ENCODE measurements at places on chromosomes 12 and 14.

- DNase-seq, result no peak
Measured at GRCh38 chr14:99271221-99271941, 616 bp downstream of the BCL11B start.

DNA sequence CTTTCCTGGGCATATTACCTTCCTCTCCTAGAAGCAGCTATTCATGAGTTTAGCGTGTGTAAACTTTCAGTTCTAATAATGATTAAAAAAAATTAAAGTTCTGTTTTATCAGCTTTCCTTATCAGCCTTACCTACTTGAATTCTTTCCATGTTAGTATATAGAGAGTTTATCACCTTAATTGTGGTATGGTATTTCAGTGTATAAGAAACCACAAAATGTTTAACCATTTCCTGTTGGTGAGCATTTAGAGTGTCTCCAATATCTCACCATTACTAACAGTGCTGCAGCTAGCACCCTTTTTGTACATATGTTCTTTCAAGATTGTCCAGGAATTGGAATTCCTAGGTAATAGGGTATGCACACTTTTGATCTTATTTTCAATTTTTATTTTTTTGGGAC is 89.5 kb downstream of the FBXO33 start:
- DNase-seq, result no peak

GRCh38 chr14:99424306-99424877 is 56.3 kb downstream of the SETD3 start:
- no peak for DNase-seq

GRCh38 chr12:6667559-6668210 is 4.8 kb upstream of the ING4 start:
- DNase-seq, result no peak

DNA sequence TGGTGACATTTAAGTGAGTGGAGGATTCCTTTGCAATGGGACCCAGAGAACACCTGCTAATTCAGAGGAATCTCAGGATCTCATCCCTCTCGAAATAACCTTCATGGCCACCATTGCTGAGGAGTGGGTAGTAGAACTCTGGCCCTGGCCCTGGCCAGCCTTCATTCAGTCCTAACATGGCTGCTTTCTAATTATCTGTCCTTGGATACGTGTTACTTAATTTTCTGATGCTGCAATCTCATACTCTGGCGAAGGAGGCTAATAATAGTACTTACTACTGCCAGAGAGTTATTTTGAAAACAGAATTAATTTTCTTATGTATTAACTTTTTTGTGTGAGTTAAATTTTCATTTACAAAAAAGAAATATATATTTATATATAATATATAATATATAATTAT is 12.1 kb upstream of the COX6A1 start:
- DNase-seq, result no peak

DNA sequence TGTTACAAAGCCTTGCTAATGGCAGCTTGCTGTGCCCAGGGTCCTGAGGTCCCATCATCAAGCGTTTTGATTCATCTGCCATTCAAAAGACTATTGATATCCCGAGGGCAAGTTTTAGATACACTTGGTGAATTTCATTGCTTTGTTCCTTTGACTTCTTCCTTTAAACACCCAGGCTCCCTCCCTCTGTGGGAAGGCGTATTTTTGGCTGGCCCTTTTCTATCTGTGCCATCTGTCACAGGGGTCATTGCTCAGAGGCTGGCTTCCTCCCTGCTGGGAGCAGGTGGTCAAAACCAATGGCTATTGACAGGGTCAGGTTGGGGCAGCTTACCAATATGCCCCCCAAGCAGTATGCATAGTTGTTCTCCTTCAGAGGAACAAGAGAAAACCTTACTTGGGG is 40.0 kb downstream of the SCN8A start:
- no peak for DNase-seq

All from kidney (tissue), 22 donors.